Activated CD4-positive, alpha-beta T cell treated with anti-CD3 and anti-CD28 coated beads, Interleukin-2, amount 50 U/mL, for 1 hour (primary cell): ENCODE measurements at places on chromosomes 13 and 19.

DNA sequence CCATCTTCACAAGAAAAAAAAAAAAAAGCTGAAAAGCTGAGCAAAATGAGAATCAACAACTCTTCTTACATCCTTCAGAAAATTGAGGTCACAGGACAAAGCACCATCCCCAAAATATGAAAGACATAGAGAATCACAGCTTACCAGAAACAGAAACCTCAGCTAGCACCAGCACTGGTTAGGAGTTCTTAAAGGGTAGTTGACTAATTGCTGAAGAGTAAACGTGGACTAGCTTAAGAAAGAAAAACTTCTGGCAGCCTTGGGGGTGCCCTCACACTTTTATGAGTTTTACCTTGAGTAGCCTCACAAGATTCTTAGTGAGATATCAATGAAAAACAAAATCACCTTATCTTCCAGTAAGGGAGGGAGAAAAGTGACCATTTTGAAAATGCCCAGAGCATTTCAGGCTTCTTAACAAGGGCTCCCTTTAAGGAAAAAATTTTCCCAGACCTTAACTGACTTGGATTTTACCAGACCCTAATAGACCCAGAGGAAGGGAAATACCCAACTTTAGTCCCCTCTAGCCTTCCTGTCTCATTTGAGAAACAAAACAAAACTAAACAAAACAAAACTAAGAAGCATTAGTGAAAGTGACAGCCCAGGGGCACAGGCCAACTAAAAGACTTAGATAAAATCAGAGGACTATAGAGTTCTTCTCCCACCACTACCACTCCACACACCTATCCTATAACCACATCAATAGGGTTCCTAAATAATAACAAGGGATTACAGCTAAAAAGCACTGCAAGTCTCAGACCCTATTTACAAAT, 888.6 kb downstream of the DIAPH3 start:
- DNase-seq: no peak

- DNase-seq: no peak
These were observed 130.6 kb downstream of the COG6 start for GRCh38 chr13:39786091-39786490.

- no peak for DNase-seq
These were observed 39.5 kb upstream of the CNMD start for GRCh38 chr13:52779103-52779502.

DNA sequence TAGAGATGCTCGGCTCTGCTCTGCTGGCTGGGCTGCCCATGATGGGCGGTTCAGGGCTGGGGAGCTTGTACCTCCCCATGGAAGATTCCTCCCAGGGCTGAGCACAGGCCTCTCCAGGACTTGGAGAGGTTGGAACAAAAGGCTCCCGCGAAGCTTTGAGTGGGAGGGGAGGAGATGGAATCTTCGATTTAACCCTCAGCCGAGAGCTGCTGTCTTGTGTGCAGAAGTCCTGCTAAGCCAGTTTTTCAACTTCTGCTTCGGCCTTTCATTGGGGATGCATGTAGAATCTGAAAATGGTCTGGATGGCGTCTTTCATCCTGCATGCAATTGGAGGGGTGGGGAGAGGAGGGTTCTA, 163.3 kb downstream of the KDM4B start:
- no peak for DNase-seq

DNA sequence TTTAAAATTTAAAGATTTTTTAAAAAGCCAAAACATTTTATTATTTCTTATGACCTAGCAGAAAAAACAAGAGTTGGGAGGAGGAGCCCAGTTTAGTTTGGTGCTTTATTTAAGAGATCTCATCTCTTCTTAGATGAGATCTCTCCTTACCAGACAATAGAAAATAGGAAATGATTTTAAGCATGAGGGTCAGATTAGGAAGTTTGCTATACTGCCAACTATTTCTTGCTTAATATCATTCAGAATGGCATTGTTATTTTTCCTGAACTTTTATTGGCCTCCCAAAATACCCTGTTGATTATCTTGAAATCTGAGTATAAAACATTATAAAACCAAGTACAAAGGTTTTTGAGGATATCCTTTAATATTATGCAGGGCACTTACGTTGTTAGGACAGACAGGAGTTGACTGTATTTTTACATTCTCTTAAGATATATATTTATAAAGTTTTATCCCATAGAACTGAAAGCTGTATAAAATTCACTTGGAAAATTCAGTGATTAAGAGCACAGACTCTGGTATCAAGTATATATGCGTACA, 56.1 kb downstream of the DNAJC15 start:
- no peak for DNase-seq

DNA sequence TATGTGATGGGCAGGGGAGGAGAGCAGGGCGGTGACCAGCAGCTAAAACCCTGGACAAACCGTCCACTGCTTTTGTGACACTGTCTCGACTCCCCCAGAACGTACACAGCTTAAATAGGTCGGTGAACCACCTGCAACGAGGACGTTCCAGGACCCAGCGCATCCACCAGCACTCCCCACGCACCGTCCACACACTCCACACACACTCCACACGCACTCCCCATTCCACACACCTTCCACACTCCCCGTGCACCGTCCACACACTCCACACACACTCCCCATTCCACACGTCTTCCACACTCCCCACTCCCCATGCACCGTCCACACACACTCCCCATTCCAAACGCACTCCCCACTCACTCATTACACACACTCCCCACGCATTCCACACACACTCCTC, 38.3 kb upstream of the C13orf46 start:
- DNase-seq: no peak

DNA sequence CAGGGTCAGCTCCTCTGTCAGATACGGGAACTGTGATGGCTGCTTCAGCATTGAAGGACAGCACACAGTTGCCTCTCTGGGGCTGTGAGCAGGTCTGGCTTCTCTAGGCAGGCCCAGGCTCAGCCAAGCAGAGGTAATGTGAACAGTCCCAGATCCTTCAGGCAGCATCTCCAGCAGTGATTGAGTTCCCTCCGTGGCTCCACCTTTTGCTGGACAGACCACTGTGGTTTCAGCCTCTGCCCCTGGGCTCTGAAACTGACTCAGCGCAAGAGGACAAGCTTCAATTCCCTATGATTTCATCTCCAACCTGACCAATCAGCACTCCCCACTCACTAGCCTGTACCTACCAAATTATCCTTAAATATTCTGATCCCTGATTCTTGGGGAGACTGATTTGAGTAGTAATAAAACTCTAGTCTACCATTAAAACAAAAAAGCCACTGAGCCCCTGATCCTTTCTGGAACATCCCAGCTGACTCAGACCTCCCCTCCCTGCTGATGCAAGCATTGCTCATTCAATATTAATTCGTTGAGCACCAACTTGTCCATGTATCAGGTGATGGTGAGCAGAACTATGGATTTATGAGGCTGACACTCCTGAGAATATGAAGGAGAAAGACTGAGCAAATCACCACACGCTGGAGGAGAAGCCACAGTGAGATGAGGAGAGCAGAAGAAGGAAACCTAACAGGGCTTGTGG, 16.7 kb downstream of the GSX1 start:
- DNase-seq: no peak

DNA sequence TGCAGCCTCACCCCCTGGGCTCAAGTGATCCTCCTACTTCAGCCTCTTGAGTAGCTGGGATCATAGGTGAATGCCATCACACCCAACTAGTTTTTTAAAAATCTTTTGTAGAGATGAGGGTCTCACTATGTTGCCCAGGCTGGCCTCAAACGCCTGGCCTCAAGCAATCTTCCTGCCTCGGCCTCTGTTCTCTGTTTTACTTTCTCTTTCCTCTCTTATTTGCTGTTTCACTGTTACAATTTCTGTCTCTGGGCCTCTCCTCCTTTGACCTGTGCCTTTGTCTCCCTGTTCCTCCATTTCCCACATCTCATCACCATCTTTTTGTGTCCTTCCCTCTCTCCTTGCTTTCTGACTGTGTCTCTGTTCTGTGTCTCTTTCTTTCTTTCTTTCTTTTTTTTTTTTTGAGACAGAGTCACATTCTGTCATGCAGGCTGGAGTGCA, 9.3 kb downstream of the SHKBP1 start:
- no peak for DNase-seq

DNA sequence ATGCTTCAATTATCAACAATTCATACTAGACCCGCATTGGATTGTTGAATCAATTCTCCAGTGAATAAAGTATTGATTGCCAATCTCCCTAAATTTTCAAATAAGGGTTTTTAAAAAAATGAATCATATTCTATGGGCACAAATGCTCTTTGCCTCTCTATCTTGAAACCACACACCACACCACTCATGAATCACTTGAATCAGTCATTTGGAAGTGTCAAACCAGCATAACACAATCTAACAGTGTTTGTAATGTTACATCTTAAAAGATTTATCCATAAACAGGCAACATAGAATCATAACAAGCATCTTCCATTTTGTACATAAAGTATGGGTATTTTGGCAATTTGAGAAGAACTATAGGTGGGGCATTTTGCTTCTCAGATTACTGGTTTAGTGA, 219.5 kb upstream of the MIR17HG start:
- DNase-seq: no peak

DNA sequence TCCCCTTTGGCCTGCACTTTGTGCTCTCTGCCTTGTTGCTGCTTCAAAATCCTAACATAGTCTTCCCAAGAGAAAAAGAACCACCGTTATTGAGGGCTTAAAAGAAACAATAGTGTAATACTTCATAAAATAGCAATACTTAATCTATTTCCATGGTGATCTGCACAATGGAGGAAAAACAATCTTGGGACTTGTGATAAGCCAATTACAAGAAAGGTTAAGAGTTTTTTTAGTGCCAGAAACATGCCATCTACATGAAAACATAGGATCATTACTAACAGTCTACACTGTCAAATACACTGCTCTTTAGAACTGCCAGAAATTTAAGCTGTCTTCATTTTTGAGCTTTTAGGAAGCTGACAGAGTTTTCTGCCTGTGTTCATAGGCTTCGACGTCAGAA, 54.1 kb upstream of the MAB21L1 start:
- DNase-seq: no peak

- no peak for DNase-seq
These were observed 40.7 kb downstream of the PCCA start for GRCh38 chr13:100129605-100130004.

GRCh38 chr13:24922387-24922744, 158.4 kb downstream of the RNF17 start:
- DNase-seq: no peak

- no peak for DNase-seq
These were observed 188.2 kb upstream of the RNF113B start for GRCh38 chr13:98365302-98365701.

GRCh38 chr13:71775966-71776365, 91.0 kb downstream of the DACH1 start:
- no peak for DNase-seq

DNA sequence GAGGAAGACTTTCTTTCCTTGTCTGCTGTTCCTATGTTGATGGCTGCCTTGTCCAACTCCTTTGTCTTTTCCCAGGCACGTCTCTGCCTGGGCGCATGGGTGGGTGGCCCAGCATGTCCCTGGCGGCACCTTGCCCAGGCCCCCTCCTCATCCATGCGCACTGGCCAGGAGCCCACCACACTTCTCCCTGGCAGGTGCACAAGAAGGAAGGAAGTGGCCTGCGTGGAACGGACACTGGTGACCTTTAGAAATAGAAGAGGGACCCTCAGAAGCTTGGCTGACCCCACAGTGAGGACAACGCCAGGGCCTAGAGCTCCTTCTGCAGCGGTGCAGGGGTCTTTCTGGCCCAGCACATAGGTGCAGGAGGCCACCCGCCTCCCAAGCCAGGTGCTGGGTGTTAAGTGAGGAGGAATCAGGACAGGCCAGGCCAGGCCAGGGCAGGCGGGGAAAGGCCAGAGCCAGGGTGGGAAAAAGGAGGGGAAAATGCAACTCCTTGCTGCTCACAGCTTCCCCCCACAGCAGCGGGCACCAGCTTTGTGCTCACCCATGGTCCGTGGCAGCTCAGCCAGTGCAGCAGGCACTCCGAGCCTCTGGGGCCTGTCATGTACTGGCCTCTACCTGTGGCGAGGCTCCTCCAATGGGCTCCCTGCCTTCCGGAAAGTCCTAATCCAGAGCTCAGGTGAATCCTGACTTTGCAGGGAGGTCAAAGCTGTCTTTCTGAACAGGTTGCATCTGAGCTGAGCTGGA, 104.0 kb downstream of the SOX1 start:
- no peak for DNase-seq

GRCh38 chr19:58334691-58335249, 8.0 kb downstream of the ZSCAN22 start:
- no peak for DNase-seq

GRCh38 chr19:3234800-3235199, 10.3 kb downstream of the CELF5 start:
- DNase-seq: no peak

GRCh38 chr13:47004540-47004939, 107.7 kb upstream of the HTR2A start:
- no peak for DNase-seq

GRCh38 chr13:101648766-101649487, 196.5 kb downstream of the ITGBL1 start:
- no peak for DNase-seq

DNA sequence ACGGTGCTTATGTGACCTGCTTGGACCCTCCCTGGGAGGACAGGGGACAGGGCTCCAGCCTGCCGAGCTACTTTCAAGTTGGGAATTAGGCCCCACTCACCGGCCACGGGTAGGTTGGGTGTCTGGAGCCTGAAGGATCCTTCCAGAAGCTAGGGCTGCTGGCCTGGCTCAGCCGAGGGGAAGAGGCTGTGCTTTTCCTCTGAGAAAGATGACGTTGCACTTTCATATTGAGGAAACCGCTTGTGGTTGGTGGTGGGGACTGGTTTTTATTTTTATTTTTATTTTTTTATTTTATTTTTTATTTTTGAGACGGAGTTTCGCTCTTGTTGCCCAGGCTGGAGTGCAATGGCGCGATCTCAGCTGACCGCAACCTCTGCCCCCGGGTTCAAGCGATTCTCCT, at the start of gene TMEM150B:
Gene TMEM150B (minus strand): TSS at position 170 of the 400 bp plus-strand sequence. CDS start 4,305 bp downstream, outside the sequence.
- no peak for DNase-seq

- no peak for DNase-seq
These were observed 1.5 kb downstream of the RNF6 start for GRCh38 chr13:26220575-26220974.

DNA sequence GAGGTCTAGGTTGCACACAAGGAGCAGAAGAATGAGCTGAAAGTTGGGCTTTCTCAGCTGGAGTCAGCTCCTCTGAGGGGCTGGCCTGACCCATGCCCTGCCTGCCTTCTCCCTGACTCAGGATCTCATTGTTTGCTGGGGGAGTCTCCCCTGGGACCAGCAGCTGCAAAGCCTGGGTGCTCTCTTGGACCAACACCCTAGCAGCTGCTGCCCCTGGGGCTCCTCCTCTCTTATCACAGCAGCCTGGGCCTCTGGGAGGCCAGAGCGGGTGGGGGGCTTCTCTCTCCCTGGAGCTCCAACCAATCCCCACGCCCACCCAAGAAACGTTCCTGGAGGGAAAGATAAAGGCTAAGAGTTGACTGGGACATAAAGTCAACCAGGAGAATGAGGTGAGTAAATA, 1.6 kb upstream of the FCGBP start:
- no peak for DNase-seq

GRCh38 chr13:40910324-40911050, 108.6 kb downstream of the ELF1 start:
- no peak for DNase-seq

GRCh38 chr13:24925318-24926231, 161.6 kb downstream of the RNF17 start:
- DNase-seq: no peak

- DNase-seq: no peak
These were observed 54.5 kb downstream of the NUFIP1 start for GRCh38 chr13:44934724-44935123.

- DNase-seq: no peak
These were observed 12.3 kb downstream of the ATP8B3 start for GRCh38 chr19:1799695-1800342.

- no peak for DNase-seq
These were observed 142.0 kb upstream of the TSHZ3 start for GRCh38 chr19:31491242-31491641.

GRCh38 chr19:45785097-45785496, 2.8 kb upstream of the DMPK start:
- DNase-seq: no peak

- no peak for DNase-seq
These were observed 673 bp downstream of the IFNL4 start for GRCh38 chr19:39247701-39248664.
